Adipocyte (in vitro differentiated cells): ENCODE measurements at places on chromosomes 11 and 22.

DNA sequence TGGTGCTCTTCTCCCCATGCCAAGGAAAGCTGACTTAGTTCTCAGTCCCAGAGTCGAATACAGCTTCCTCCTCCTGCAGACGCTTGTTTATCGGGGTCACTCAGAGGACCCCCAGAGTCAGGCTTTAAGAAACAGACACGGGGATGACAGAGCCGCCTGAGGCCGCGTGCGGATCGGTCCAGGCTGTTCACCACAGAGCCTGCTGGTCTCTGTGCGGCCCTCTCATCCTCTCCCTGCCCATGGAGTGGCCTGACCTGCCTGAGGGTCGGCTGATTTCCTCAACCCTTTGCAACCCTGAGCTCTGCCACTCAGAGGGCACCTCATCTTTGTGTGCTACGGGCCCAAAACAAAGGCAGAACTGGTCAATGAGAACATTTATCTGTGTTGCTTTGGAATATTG, 2.1 kb downstream of the GAL start:
- no peak for DNase-seq

- no peak for DNase-seq
Observed at GRCh38 chr11:116176484-116177005, 596.2 kb downstream of the BUD13 start.

DNA sequence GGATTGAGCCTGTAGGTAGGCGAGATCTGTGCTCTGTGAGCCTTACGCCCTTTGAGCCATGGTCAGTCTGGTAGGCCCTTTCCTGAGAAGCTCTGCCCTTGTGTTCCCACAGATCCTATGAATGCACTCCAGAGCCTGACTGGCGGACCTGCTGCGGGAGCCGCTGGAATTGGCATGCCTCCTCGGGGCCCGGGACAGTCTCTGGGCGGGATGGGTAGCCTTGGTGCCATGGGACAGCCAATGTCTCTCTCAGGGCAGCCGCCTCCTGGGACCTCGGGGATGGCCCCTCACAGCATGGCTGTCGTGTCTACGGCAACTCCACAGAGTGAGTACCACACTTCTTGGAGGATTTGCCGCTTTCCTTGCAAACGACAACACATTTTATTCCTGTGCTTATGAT, 47.4 kb downstream of the MED15 start:
- DNase-seq: no peak

DNA sequence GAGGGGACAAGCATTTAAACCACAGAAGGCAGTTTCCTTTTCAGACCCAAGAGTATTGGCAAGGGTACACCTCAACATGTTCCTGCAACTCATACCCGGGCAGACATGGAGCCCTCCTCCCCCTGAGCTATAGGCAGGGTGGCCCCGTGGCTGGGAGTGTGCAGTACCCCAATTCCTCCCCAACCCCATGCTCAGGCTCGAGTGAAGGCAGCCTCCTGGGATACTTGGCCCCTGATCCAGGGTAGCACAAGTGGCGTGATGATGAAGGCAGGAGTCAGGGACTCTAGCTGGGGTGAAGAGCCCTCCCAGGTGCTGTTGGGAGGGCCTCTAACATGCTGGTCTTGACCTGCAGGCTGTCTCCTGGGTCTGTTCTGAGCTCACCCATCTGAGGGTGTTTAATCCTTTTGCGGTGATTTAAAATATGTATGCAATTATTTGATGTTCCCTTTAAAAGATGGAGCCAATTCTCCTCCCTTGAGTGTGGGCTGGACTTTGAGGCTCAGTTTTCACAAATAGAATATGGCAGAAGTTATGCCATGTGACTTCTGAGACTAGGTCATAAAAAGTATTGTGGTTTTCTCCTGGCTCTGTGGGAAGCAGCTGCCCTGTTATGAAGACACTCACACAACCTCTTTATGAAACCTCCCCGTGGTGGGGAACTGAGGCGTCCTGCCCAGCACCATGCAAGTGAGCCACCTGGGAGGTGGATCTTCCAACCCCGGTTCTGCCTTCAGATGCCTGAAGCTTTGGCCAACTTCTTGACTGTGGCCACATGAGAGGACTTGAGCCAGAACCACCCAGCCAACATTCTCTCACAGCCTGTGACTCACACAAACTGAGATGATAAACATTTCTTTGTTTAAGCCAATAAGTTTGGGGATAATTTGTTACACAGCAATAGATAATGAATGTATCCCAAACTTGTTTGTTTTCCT, 54.7 kb upstream of the NECTIN1 start:
- DNase-seq: no peak
